Kidney capillary endothelial cell (primary cell): ENCODE measurements at places on chromosomes 2 and 18.

GRCh38 chr2:84177733-84178132, 281.3 kb downstream of the SUCLG1 start:
- no peak for DNase-seq

GRCh38 chr2:75100801-75101151, 98.5 kb downstream of the TACR1 start:
- no peak for DNase-seq

DNA sequence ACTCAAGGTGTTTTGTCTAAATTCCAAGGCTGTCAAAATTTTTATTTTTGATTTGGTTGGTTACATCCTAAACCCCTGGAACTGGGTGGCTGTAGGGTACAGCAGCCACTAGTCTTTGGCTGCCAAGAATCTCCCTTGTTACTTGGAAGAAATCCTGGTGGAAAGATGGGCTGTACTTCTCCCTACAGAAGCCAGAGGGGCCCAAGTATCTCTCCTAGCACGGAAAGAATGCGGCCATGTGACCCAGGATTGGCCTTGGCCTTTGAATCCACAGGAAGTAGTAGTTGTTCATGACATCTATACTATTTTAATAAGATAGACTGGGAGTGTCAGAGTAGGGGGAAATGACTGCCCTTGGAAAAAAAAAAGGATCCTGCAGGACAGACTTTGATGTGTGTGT, 54.4 kb upstream of the MYO3B start:
- DNase-seq, result no peak

DNA sequence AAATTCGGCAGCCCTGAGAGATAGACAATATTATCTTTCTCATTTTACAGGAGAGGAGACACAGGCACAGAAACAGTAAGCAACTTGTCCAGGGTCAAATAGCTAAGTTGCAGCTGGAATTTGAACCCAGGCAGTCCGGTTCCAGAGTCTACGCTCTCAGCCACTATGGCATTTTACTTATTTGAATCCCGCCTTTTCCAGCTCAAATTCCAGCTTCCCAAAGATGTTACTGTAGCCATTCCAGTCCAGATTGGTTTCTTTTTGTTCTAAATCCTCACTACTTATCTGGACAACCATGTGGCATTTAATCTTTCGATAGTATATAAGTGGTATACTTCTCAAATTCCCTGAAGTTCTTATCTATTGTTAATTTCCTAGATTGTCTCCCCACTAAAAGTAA, 125.7 kb downstream of the NBAS start:
- DNase-seq, result no peak

DNA sequence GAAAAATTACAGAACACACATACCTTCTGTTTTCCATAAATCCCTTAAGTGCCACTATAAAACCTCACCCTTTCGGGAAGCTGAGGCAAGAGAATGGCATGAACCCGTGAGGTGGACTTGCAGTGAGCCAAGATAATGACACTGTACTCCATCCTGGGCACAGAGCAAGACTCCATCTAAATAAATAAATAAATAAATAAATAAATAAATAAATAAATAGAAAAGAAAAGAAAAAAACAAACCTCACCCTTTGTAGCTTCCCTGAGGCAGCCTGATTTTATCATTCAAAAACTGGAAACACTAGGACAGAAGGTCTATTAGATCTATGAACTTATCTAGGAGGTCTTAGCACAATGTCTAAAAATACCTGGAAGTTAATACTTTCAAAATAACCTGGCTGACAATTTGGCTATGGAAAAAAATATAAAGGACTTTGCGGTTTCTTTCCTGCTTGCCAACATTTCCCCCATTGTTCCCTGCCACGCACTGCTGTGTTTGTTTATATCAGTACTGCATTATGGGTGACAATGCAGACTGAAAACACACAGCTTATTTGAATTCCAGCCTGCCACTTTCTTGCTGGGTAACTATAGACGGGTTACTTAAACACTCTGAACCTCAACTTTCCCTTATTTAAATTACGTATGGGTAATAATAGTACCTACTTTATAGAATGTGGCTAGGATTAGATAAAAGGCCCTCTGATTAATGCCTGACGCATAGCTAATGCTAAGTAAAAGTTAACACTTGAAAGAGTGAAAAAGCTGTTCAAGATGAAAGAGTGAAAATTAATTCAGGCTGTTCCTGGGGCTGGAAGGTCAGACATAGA, 313.0 kb downstream of the RDH14 start:
- no peak for DNase-seq

DNA sequence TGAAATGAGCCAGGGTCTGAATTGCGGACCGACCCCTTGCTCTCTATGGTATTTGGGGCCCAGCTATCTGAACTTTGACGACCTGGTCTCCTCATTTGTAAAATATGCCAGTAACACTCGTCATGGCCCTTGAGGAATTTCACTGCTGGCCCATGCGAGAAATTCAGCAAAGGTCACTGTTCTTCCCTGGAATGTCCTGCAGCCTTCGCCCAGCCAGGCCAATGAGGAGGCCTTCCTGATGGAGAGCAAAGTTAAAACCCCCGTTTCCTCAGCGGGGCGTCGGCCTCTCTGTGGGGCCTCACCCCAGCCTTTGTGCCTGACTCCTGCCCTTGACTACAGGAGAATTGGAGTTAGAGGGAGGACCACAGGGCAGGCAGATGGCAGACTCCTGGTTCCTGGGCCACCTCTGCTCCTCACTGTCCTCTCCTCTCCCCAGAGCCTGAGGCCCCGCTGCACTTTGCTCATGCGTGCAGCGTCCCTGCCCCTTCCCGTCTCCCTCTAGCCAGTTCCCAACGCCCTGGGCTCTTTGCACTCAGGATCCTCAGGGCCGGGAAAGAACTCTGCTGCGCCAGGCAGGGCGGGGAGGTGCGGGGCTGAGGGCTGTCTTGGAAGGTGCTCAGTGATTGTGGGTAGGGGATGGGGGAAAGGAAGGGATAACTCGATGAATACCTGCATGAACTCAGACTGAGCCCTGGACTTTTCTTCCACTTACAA, 257.0 kb upstream of the RAB6C start:
- DNase-seq, result no peak

DNA sequence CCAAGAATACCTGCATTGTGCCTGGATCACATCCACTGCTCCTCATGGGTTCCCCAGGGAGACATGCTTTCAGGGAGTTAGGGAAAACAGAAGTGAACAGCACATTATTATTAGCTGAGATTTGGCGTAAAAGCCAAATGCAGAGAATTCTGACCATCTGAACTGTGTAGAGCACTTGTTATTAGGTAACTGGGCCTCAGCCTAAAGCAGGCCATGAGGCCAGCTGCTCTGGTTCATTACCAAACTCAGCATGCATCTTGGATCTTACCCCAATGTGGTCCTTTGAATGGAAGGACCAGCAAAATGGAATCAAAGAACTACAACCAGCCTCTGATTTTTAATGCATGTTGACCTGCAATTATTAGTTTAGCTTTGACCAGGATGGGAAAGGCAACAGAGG, 322.3 kb downstream of the KCNS3 start:
- no peak for DNase-seq

DNA sequence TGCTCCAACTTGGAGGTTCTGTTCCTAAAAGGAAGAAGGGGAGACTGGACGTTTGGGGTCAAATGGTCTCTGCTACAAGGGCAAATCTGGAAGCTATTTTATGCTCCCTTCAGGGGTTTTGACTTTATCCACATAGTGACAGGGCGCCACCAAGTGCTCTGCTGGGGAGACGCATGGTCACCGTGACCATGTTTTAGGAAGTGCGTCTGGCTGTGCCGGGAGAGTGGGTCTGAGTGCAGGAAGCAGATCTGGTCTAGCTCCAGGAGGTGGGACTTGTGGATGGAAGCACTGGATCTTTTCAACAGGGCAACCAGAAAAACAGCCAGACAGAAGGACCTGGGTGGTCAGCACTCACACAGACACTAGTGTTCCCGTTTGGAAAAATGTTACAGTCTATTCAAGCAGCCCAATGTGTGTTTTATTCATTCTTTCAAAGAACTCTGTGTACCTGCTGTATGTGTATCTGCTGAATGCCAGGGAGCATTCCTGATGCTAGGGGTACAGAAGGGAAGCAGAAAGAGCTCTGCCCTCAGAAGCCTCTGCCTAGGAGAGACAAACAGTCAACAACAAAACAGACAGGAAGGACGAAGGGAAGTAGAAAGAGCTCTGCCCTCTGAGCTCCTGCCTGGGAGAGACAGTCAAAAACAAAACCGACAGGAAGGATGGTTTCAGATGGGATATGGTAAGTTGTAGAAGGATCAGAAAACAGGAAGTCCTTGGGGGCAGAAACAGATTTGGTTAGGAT, 14.3 kb downstream of the IMPA2 start:
- peak; percentile 76 for DNase-seq

DNA sequence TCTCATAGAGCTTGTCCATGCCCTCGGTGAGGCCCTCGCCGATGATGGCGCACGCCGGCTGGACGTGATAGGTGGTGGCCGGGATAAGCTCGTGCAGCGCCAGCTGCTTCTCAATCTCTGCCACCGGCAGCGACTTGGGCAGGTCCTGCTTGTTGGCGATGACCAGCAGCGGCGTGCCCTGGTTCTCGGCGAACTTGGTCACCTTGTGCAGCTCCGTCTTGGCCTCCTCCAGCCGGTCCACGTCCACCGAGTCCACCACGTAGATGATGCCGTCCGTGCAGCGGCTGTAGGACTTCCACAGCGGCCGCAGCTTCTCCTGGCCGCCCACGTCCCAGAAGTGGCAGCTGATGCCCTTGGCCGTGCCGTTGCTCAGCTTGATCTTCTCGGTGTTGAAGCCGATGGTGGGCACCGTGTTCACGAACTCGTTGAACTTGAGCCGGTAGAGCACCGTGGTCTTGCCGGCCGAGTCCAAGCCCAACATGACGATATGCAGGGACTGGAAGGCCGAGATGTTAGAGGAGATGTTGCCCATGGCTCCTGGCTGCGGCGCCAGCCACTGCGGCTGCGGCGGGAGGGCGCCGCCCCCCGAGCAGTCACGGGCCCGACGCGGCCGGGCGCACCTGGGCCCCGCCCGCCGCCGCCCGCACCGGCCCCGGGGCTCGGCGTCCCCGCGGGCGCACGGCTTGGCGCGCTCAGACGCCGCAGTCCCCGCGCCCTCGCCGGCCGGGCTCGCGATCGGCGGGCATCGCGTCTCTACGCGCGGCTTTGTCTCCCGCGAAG, 636 bp downstream of the ARL4C start:
- DNase-seq, result peak; percentile 21

DNA sequence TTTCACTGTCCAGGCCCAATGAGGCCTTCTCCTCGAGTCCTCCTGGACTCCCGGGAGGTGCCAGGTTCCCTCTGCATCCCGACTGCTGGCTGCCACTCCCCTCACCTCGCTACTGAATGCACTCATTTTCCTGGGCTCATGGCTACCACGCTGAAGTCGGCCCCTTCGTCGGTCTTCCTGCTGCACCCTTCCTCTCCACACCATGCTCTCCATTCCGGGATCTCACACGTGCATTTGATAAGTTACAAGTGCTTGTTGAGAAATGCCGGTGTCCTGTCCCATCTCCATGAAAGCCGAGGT, 334.7 kb upstream of the MYT1L start:
- DNase-seq, result no peak

- DNase-seq, result no peak
These were observed 146.5 kb upstream of the MGAT5 start for GRCh38 chr2:134107402-134107801.

DNA sequence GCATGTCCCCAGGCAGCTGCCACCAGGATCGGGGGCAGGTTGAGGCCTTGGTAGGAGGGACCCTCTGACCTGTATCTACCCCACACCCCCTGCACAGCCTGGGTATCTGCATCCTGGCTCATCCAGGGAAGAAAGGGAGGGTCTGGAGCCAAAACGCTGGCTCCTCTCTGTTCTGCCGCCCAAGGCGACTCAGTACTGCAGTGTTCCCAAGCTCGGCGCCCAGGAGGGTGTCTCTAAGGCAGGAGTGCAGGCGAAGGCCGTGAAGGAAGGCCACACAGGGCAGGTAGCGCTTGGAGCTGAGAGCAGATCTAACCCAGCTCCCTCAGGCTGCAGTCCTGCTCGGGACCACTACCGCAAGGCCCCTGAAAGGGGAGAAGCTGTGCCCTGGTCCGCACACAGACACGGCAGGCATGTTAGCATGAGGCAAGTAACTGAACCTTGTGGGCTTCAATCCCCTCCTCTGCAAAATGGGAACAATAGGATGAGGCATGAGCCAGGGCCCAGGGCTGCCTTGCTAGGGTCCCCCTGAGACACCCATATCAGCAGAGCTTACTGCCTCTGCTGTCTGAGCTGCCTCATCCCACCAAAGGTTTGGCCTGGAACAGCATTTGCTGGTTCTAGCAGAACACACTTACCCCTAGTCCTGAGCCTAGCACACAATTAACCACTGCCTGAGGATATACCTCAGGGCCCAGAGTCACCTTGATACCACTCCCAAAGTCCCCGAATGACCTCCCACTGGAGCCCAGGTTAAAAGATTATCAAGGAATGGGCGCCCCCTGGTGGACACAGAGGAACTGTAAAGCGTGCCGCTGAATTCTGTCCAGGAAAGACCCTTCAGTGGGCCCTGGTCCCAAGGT, 6.5 kb downstream of the PTMA start:
- DNase-seq, result peak; percentile 56

DNA sequence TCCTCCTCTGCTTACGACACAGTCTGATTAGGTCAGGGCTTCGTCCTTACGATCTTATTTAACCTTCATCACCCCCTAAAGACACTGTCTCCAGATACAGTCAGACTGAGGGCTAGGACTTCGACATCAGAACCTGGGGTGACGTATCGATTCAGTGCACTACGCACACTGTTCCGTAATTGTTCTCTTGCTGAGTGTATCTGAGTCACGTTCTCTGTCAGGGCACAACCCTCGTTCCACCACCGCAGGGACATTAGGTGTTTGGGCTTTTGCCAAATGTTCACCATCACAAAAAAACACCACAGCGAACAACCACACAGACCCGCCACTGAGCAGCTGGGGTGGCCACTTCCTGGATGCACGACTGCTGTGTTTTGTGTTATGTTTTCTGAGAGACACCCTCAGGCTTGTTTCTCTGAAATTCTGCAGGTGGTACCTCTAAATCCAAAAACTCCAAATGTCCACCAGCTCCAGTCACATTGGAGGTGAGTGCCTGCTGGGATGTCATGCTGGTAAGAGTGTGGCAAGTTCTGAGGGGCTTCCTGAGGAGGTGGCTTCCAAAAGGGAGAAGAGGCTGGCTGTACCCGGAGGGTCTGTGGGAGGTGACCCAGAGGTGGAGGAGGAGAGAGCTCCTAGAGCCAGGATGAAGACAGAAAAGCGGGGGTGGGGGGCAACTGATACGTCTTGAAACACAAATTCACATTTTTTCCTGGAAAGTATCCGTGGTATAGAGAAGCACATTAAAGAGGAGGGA, 66.6 kb downstream of the ADNP2 start:
- DNase-seq, result no peak
